CD4-positive, alpha-beta T cell treated with Interleukin-15 for 4 hours (primary cell): ENCODE measurements at places on chromosomes 4 and X.
A peak's percentile ranks its signal among the peaks of the same experiment; 100 is the strongest.

DNA sequence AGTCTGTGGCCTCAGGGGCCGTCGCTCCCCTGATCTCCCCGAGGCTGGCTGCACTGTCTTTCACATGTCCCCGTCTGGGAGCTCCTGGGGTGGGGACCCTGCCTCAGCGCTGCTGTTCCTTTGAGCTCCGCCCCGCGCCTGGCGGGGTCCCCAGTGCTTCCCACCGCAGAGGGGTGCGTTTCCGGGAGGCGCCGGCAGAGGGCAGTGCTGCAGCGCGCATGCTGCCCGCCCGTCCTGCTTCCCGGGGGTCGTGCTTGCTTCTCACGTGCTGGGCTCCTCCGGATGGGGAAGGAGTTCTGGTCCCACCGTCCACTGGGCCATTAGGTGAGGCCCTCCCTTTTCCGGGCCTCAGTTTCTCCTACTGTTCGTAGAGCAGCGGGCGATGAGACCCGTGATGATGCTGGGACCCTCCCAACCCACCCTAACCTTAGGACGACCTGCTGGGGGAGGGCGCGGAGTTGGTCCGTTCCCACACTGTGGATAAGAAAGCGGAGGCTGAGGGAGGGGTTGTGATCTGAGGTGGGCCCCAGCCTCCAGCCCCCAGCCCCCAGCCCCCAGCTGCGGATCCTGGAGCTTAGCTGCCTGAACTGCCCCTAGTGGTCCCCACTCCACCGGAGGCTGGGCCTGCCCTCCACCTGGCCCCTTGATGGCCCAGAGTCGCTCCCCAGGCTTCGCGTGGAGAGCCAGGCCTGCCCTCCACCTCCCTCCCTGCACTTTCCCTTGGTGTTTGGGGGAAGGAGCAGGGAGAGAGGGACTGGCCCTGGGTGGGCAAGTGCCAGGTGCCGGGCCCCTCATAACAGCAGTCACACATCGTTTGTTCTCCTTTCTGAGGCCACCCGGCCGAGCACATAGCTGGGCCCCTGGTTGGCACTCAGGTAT, 15.3 kb downstream of the CPZ start:
- peak; percentile 23 for DNase-seq

DNA sequence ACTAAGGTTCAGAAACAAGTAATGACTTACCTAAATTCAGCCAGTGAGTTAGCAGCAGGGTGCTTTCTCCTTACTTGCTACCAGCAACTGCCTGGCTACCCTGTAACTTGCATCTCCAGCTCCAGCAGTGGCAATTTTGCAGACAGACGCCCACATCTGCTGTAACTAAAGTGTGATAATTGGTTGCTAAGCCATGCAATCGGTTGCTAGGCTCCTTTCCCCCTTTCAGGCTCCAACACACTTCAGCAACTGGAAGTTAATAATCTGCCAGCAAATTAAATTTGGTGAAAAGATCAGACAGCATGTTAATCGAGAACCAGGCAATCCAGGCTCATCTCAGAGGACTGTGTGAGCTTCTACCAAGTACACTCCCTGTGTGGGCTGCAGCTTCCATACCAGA, 24.2 kb upstream of the ARHGEF9 start:
- no peak for DNase-seq

GRCh38 chr4:175335331-175335730, 417.2 kb downstream of the ADAM29 start:
- no peak for DNase-seq

DNA sequence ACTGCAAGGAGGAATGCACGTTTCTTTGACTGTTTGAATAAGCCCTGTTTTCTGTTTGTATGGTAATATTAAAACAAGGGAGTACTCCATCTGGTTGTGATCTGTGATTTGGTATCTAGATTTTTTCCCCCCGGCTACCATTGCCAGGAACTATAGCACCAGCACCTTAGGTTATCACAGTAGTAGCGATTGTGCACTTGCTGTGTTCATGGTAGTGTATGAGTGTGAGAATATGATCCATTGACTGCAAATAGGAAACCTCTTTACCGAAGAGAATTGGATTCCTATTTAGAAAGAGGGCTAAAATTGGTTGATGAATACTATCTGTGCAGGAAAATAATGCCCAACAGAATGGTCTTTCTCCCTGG, 69.9 kb downstream of the LARP7 start:
- no peak for DNase-seq

DNA sequence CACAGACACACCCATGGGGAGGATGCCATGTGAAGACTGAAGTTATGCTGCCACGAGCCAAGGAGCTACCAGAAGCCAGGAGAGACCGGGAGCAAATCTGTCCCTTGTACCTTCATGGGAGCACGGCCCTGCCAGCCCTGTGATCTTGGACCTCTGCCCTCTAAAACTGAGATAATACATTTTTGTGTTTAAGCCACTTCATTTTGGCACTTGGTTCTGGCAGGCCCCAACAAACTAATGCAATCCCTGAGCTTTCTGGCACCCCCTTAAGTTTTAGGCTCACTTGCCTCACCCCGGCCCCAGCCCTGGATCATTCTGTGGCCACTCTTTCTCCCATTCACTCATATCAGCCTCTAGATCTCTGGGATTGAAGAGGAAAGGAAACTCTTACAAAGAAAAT, 35.4 kb downstream of the SEL1L3 start:
- no peak for DNase-seq

DNA sequence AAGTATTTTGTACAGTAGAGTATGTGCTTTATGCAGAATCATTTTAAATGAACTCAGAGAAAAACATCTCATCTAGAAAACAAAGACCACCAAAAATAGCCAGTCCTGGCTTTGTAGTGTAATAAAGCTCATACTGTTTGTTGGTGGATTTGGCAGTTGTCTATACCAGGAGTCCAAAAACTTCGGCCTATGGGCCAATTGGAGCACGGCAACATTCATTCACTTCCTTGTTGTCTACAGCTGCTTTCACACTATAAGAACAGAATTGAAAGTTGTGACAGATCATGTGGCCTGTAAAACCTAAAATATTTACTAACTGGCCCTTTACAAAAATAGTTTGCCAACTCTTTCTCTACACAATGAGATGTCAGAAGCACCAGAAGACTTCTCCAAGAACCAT, 5.3 kb downstream of the FBXW7 start:
- DNase-seq = no peak

GRCh38 chr4:21192367-21192766, 492.1 kb downstream of the PACRGL start:
- no peak for DNase-seq

- DNase-seq = no peak
Measured at GRCh38 chr4:180448306-180448705, 1794.9 kb upstream of the TENM3 start.

DNA sequence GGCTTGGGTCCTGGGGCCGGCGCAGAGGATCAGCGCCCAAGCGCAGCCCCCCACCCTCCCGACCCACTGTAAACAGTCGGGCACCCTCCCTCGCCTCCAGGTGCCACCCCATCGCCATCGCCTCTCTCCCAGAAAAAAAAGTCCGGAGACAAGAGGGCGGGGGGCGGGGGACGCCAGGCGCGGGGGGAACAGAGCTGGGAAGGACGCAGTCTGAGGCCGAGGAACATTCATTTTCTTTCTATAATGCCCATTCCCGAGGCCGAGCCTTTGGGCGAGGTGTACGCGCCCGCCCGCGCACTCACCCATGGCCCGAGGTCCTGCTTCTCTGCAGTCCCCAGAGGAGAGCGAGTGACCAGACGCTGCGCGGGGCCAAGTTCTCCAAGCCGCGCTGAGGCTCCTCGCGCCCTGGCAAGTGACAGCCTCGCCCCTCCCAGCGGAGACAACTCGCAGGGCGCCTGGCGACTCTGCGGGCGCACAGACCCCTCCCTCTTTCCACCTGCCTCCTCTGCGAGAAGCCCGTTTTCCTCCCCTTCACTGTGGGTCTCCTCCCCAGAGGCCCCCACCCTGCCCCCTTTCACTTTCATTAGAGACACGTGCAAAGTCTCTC, 63.5 kb upstream of the WDR17 start:
- DNase-seq = no peak

GRCh38 chr4:74004668-74005067, 6.2 kb upstream of the CXCL5 start:
- DNase-seq = no peak

GRCh38 chrX:85627363-85627762, 247.9 kb upstream of the POF1B start:
- no peak for DNase-seq

DNA sequence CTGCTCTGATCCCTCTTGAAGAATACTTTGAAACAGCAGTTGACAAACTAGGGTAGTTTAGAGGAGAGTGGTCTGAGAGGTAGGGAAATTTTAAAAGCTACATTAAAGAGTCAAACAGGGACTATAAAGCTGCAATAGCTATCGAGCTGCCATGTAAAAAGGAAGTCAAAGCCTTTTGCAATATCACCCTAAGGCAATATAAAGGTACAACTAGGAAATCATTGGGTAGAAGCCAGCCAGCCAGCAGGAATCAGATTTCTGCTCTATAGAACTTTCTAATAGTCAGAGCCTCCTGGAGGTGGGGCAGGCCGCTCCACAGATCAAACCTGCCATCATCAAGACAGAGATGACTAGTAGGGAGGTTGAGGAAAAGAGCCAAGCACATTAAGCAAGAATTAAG, 15.2 kb upstream of the PHOX2B start:
- DNase-seq = no peak

DNA sequence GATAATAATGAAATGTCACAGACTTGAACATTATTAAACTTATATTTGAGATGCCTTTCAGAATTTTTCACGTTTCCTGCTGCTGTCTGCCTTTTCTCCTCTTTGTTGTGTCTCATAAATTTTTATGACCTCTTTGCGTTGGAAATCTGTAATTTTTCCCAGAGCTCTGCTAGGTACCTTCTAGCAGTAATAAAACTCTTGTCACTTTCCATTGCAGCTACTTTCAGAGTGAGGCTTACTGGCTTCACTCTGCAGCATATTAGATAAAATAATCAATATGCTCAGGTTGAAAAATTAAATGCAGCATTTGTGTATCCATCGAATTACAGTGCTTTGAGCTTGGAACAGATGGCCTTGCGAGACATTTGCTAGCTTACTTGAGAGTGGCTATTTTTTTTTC, 689.0 kb downstream of the GRID2 start:
- DNase-seq = no peak

DNA sequence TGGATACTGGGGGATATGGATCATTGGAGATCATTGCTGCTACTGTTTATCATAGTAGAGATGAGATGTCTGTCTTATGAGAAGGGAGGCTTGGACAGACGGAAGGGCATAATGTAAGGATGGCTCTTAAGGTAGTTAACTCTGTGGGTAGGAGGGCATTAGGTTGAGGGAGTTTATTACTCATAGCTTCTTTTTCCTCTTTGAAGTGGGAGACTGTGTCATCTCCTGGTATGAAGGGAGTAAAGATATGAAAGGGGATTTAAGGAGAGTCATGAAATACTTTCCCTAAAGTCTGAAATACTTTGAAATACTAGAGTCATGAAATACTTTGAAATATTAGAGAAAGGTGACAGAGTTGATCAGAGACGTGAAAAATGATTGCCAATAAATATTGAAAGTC, 255.5 kb upstream of the PITX2 start:
- no peak for DNase-seq

DNA sequence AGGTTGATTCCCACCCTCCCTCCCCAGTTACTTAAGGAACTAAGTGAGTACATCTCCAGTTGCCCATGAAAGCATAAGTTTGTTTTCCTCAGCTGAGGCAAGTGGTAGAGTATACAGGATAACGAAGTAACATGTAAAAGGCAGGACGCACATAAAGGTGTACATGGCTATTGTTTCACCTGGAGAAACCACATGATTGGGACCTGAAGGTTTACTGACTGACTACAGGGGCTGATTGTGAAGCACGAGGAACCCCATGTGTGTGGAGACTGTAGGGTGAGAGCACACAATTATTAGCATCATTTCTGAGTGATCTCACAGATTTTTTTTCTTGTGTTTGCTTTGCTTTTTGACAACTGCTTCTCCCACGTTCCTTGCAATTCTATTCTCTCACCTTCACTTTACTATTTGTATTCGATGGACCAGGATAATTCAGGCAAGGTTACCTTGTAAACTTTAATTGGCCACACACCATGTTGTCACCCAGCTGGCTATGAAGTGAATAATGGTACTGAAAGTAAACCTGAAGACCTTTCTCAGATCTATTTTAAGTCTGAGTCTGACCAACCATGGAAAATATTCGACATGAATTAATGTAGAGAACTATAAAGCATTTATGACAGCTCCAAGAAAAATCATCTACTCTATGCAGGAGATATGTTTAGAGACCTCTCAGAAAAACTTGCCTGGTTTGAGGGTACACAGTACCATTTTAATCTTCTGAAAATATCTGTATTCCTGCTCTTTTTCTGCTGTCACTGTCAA, 102.5 kb upstream of the MYOZ2 start:
- DNase-seq = no peak

- DNase-seq = peak; percentile 81
Measured at GRCh38 chr4:6250235-6250983, 19.2 kb upstream of the WFS1 start.

- DNase-seq = no peak
Measured at GRCh38 chr4:94728056-94728766, 29.5 kb upstream of the BMPR1B start.

- no peak for DNase-seq
Measured at GRCh38 chrX:106220177-106220576, 52.1 kb downstream of the PWWP3B start.

- DNase-seq = no peak
Measured at GRCh38 chr4:166972071-166972470, 262.2 kb downstream of the SPOCK3 start.

- DNase-seq = no peak
Measured at GRCh38 chrX:140822184-140822583, 112.6 kb downstream of the LINC00632 start.

DNA sequence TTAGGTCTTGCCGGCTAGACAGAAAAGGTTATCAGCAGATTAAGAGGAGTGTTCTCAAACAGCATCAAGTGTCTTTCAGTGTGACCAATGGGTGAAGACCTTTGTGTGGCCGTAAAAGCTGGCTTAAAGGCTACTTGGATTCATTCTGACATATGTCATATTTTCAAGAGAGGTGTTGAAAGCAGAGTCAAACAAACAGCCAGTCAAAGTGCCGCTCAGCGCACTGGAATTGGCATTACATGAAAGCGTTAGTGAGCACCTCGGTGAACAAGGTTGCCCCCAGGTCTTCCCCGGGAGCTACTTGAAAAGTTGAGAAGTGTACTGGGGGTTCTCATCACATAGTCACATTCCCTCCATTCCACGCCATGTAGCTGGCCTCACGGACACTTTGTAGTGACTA, 148.9 kb downstream of the SOX3 start:
- DNase-seq = no peak

DNA sequence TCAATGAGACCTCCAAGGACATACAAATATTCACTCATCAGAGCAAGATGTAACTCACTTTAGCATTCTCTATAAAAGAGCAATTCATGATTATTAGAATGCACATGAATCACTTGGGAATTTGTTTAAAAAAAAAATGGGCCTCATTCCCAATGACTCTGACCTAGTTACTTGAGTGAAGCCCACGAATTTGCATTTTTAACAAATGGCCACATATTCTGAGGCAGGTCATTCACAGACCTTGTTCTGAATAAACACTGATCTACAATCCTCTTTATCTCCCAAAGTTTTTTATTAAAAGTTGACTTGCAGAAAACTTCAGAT, 255.1 kb upstream of the VEGFC start:
- no peak for DNase-seq

- DNase-seq = no peak
Measured at GRCh38 chr4:21380861-21381260, 567.7 kb downstream of the KCNIP4 start.
